CD4-positive, CD25-positive, alpha-beta regulatory T cell (primary cell): ENCODE measurements at places on chromosomes 3 and 15. TPM values are rescaled to one million over a fixed set of nuclear protein-coding genes. Genes with fewer than 3 reads are reported as not detected.

- DNase-seq, result no peak
These were observed 21.1 kb downstream of the PLA2G4F start for GRCh38 chr15:42135351-42135750.

- no peak for DNase-seq
These were observed 6.5 kb downstream of the IGF2BP2 start for GRCh38 chr3:185818267-185818875.

- no peak for DNase-seq
These were observed 95.9 kb downstream of the GALK2 start for GRCh38 chr15:49265911-49266310.

GRCh38 chr3:69359916-69360315 lies 26.0 kb downstream of the FRMD4B start:
- no peak for DNase-seq

DNA sequence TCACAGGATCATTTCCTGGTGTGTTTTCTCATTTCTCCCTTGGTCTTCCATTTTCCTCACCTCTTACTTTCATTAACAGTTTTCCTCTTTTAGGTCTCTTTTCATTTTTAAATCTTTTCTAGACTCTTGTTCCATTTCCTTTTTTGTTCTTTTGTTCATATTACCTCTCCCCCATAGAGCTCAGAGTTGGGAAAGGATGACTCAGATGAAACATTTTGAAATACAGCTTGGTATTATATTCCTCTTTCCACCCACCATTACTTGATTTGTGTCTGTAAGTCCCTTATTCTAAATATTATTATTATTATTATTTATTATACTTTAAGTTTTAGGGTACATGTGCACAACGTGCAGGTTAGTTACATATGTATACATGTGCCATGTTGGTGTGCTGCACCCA lies 153.1 kb downstream of the VGLL3 start:
- no peak for DNase-seq

Gene LCTL
- not detected for total RNA-seq

Gene IL17RE
- total RNA-seq, result 4.3 TPM

GRCh38 chr3:114886905-114887304 lies 260.2 kb downstream of the ZBTB20 start:
- no peak for DNase-seq

Gene CAPN7
- total RNA-seq, result 62.3 TPM
